ENCODE measurements at places on chromosomes 6 and 20. TPM values are rescaled to one million over a fixed set of nuclear protein-coding genes. Genes with fewer than 3 reads are reported as not detected.

GRCh38 chr20:2846698-2847097 is 6.2 kb downstream of the VPS16 start:
- no peak for DNase-seq

DNA sequence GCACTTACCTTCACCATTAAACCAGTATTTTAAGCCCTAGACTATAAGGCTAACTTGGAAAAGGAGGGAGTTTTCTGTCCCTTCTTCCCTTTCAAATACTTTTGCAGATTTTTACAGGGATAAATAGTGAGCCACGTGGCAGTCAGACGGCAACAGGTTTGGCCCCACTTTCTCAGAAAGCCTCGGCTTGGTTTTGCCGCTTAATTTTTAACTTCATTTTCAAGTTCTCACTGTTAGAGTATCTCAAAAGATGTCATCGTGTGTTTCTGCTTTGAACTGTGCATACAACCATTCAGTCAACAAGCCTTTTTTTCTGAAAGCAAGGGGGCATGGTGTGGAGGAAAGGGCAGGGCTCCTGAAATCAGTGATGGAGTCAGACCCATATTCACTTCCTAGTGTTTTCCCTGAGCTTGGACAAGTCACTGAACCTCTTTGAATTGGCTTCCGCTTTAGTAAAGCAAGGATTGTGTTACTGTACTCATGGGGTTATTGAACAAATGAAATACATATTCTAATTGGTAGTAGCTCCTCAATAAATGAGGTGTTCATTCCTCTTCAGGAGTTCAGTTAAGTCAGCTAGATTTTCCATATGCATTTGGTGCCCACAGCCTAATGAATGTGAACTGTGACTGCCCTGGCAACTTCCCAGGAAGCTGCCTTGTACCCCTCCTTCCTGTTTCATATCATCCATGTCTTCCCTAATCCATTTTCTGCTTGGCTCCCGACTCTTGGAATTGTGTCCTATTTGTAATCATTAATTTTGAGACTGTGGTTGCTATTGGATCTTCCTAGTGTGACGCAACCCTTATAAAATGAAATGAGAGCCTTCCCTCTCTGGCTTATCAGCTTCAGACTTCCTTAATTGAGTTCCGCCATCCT is at the start of gene SLC17A2:
SLC17A2 (minus strand) TSS at position 160 of the 879 bp plus-strand sequence. CDS start 4,895 bp downstream, outside the sequence.
- DNase-seq: no peak

GRCh38 chr6:26311385-26312095 is 53.5 kb upstream of the BTN3A2 start:
- no peak for DNase-seq

GRCh38 chr6:24858177-24858653 is 59.5 kb upstream of the ARMH2 start:
- no peak for DNase-seq

DNA sequence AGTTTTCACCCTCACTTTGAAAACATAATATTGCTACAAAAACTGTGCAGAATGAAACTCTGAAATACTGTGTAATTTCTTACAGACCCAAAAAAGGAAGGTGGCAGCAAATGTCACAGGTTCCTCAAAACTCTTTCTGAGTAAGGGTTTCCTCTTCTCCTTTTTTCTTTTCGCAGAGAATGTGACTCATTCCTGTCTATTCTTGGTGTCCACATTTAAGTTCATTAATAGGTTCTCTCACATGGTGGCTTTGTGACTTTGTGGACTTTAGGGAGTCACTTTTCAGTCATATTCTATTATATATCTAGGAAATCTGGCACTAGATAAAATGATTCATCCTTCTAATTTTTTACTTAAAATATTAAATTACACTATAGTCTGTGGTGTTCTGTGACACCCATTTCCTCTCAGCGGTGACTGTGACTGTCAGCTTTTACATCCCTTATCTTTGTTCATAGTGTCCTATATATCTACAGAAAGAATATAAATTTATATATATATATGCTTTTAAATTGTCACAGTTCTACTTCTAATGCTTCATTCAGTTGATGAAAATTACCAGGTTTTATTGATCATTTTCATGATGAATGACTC is 126.8 kb upstream of the HCRTR2 start:
- no peak for DNase-seq

CTSZ gene
- polyA plus RNA-seq: 88.3 TPM

SPATS1 gene
- not detected for polyA plus RNA-seq

DNA sequence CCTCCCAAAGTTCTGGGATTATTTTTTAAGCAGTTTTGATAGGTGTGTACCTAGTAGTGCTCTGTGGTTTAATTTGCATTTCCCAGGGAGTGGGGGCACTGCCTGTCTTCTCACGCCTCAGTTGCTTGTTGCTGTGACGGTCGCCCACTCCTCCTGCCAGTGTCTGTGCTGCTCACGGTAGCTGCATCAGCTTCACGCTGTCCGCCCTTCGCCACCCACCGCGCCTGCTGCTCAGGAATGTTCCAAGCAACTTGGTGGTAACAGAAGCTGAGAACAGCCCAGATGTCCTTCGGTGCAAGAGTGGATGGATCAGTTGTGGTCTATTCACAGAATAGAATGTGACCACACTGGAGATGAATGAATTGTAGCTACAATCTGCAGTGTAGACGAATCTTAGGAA is 22.9 kb downstream of the DNAJC5 start:
- DNase-seq: no peak

RCAN2 gene
- 20.8 TPM for polyA plus RNA-seq

F13A1 gene
- 18.2 TPM for polyA plus RNA-seq

MTFR2 gene
- 3.5 TPM for polyA plus RNA-seq
